ENCODE measurements at places on chromosomes 3 and 15.

- no peak for DNase-seq
Measured at GRCh38 chr3:179324270-179324754, 1.5 kb downstream of the ZNF639 start.

DNA sequence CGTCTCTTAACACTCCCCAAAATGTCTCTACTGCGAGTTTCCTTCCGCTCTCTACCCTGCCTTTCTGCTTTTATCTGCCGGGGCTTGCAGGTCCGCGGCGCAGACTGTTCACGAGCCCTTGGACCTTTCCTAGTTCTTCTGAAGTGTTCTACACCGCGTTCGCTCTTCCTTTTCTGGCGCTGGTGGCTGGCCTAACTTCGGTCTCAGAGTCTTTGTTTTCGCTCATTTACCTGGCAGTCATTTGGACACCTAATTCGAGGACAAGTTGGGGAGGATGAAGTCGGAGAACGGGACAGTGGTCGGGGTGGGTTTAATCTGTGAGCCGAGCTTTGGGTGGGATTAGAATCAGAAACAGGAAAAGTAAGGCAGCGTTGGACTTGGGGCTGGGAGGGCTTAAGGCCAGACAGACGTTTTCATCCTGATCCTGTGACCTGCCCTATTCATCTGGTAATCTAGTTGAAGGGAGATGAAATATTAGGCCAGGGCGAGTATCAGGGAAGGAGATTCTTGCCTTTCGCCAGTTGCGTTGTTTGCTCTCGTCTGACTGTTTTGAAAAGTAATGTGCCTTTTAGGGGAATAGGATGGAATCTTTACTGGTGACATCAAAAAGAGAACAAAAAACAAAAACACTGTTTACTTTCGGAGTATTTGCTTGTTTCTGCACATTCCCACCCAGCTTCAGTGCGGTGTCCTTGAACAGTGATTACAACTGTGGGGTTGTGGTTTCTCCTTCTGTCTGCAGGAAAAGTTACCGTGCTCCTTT lies 1.8 kb downstream of the DIPK2A start:
- peak; percentile 72 for DNase-seq

- no peak for DNase-seq
Measured at GRCh38 chr3:96619475-96619874, 194.9 kb upstream of the EPHA6 start.

DNA sequence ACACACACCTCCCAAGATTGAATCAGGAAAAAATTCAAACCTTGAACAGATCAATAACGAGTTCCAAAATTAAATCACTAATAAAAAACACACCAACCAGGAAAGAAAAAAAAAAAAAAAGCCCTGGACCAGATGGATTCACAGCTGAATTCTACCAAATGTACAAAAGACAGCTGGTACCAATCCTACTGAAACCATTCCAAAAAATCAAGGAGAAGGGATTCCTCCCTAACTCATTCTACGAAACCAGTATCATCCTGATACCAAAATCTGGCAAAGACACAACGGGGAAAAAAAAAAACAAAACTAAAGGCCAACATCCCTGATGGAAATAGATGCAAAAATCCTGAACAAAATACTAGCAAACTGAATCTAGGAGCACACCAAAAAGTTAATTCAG lies 54.4 kb upstream of the SLC12A8 start:
- no peak for DNase-seq
